ENCODE measurements at places on chromosomes 1 and 21.

- DNase-seq: no peak
Measured at GRCh38 chr1:156947818-156948525, 27.5 kb downstream of the LRRC71 start.

GRCh38 chr1:153443486-153443885 is 17.0 kb downstream of the S100A7 start:
- DNase-seq: no peak

GRCh38 chr1:153368495-153368894 is 6.9 kb downstream of the S100A12 start:
- DNase-seq: no peak

DNA sequence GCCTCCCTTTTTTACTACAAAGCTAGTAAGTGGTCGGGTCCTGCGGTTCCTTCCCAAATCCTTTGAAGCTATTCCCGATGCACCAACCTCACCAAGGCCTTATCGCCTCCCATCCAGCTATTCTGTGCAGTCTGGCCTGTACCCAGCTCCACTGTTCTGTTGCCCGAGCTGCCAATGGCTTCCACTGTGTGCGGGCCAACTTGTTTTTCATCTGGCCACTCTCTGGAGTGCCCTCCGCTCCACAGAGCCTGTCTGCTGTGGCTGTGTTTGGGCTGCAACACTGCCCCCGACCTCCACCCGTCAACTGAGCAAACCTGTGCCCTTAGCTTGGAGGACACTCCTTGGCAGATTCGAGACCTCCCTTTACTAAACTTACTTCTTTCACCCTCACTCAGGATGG is 125.0 kb downstream of the KIAA0319L start:
- DNase-seq: no peak

DNA sequence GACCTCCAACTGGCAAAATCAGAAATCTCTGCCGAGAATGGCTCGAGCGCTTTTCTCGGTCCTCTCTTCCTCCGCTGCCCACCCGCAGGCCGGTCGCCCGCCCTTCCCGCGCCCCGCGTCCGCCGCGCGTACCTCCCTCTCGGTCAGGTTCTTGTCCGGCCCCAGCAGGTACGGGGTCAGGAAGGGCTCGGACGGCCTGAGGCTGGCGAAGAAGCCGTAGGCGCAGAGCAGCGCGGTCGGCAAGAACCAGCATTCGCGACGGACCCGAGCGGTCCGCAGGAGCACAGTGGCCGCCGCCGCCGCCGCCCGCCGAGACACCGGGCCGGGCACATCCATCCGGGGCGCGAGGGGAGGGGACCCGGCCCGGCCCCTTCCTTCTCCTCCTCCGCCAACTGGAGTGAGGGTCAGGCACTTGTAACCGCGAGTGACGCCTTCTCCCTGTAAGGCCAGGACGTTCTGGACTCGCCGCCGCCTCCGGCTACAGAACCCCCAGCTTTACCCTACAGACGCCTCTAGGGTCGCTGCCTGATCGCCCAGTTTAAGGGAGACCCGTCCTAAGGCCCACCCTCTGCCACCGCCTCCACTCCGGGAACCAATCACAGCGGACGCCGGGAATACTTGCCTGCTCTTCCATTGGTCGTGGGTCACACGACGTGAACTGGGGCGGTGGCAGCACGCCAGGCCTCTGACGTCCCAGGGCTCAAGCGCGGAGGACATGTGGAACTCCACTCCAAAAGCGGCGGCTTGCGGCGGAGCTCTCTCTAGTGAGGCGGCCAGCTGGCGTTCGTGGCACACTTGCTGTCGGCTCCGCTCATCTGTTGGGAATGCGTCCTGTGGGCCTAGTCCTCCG is at the start of gene SLC19A2:
Gene SLC19A2 (minus strand): TSS at position 514 of the 850 bp plus-strand sequence. CDS start 178 bp downstream, at position 336.
- DNase-seq: peak; percentile 98

DNA sequence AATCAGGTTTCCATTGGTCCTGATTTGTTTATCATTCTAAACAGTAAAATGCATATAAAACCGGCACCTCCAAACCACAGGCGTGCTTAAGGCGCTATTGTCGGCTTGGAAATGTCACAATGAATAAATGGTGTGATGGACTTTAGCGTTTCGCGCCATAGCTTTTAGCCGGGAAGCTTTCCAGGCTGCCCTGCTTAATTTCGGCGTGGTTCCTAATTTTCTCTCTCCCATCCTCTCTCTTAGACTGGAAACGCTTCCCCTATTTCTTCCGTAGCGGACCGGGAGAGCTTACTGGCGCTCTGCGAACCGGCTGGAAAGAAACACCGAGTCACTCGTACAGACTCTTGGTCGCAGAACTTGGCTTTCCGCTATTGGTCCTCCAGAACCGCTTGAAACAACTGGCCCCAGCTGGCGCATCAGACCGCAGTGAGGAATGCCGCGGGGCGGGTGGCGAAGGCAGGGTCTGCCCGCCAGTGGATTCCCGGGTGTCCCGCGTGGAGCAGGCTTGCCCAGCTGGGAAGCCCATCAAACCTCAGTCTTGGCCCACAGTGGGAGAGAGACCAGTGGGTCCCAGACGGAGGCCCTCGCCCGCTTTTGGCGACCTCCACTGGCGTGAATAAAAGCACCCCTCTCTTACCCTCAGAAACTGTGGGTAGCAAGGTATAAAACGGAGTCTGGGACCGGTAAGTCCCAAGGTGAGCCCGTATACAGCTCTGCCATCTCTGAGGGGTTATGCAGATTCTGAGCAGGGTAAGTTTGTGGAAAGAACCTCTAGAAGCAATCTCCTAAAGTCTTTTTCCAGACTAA is 4.0 kb upstream of the LHX8 start:
- no peak for DNase-seq

- no peak for DNase-seq
Measured at GRCh38 chr1:151825751-151826660, 5.6 kb downstream of the RORC start.

DNA sequence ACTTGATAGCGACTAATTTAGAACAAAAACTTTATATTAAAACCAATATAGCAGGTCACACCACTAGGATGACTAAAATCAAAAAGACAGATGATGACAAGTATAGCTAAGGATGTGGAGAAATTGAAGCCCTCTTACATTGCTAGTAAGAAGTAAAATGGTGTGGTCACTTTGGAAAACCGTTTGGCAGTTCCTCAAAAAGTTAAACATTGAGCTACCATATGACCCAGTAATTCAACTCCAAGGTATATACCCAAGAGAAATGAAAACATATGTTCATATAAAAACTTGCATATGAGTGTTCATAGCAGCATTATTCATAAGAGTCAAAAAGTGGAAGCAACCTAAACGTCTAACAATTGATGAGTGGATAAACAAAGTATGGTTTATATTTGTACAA is 13.0 kb upstream of the SERINC2 start:
- no peak for DNase-seq

GRCh38 chr21:34526618-34527290 is 14.7 kb upstream of the KCNE1 start:
- peak; percentile 66 for DNase-seq

- DNase-seq: no peak
Measured at GRCh38 chr1:87435484-87435883, 106.8 kb downstream of the LMO4 start.

DNA sequence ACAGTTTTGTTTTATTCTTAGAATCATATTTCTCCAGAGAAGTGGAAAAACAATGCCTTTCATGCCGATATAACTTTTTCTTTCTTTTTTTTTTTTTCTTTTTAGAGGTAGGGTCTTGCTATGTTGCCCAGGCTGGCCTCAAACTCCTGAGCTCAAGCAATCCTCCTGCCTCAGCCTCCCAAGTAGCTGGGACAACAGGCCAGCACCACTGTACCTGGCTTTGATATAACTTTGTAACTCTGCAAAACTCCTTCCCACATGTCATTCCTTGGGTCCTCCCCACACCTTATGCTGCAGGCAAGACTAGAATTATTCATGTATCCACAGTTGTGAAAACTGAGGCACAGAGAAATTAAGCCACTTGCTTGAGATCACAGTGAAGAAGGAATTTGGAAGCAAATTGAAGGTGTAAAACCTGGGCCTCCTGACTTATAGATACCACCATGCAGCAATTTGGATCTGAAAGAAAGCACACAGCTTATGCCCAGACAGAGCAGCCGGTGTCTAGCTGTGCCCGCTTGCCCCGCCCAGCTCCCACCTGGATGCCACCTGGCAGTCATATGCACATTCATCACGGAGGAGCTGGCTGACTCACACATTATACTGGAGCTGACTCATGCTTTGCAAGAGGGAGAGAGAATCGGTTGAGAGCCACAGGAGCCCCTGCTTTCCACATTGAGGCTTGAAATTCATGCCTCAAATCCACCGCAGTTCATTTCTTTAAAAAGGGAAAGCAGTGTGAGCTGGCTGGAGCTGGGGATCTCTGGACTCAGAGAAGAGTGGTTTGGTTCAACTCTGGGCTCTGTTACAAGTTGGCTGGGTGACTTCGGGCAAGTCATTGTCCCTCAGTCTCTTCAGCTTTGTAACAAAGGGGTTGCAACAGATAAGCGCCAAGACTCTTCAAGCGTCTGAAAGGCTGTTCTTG is 8.3 kb upstream of the SLC2A1 start:
- no peak for DNase-seq

DNA sequence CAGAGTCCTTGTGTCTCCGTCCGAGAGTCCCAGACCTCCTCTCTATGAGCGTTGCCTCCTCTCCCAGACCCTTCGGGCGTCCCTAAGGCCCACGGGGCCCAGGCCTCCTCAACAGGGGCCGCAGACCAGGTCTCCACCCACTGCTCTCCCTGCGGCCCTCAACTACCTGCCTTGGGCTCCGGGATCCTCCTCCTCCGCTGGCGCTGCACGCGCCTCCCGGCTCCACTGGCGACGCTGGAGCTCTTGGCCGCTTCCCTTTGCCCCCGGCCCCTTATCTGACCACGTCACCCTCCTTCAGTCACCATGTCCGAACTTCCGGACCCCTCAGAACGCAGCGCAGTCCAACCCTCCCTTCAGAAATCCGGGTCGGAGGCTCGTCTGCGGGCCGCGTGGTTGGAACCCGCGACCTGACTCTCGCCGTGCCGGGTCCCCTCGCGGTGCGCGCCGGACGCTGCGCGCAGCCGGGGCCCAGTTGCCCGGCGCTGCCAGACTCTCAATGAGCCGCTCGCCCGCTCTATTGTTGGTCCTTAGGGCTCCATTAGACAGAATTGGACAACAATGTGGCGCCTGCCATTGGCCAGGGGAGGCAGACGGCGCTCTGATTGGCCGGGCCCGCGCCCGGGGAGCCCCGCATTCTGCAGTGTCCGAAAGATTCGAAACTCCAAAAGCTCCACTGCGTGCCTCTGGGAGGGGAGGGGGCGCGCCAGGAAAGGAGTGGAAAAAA is at the start of gene DMRTA2:
Gene DMRTA2 (minus strand): TSS at position 498 of the 724 bp plus-strand sequence. CDS start 1,907 bp downstream, outside the sequence.
- DNase-seq: no peak

DNA sequence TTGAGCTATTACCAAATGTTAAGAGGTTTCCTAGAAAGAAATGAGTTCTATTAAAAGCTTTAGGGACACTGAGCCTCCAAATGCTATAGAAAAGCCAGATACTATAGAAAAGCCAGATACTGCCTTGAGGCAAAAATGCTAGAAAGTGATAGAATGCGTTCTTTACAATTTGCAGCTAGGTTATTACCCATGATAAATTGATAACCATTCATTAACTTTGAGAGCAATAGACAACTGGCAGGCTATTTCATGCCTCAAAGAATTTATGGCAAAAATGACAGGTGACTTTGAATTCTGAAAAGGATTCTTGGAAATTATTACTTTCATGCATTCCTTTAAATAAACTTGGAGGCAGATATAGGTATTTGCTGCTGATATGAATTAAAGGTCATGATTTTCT is 51.6 kb downstream of the SMYD3 start:
- no peak for DNase-seq

DNA sequence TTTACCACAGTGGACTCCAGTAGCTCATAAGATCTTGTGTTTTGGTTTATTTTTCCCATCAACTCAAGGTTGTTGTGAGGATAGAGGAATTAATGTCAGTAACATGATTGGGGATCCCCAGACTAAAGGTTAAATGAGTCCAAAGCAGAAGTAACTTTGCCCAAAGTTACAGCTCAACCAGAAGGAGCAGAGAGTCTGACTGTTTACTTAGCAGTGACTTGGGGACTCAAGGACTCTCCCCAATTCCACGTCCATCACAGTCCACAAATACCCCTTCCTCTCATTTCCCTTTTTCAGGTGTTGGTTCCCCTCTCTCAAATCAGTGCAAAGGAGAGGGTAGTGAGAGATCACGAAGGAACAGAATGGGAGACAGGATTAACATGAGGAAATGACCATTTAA is 4.0 kb upstream of the ETV3 start:
- DNase-seq: no peak

GRCh38 chr1:110051262-110051648 is 16.8 kb downstream of the STRIP1 start:
- DNase-seq: no peak

Measured in HuH-7 (cell line).